ENCODE measurements at places on chromosomes 13 and 19.

- H3K27ac ChIP-seq, result no peak overlapping the region
- no peaks in the 10 kb centered on the region for H3K4me1 ChIP-seq
- H3K27me3 ChIP-seq, result no peaks in the 10 kb centered on the region
Measured at GRCh38 chr13:96238241-96238640, 148.3 kb downstream of the HS6ST3 start.

DNA sequence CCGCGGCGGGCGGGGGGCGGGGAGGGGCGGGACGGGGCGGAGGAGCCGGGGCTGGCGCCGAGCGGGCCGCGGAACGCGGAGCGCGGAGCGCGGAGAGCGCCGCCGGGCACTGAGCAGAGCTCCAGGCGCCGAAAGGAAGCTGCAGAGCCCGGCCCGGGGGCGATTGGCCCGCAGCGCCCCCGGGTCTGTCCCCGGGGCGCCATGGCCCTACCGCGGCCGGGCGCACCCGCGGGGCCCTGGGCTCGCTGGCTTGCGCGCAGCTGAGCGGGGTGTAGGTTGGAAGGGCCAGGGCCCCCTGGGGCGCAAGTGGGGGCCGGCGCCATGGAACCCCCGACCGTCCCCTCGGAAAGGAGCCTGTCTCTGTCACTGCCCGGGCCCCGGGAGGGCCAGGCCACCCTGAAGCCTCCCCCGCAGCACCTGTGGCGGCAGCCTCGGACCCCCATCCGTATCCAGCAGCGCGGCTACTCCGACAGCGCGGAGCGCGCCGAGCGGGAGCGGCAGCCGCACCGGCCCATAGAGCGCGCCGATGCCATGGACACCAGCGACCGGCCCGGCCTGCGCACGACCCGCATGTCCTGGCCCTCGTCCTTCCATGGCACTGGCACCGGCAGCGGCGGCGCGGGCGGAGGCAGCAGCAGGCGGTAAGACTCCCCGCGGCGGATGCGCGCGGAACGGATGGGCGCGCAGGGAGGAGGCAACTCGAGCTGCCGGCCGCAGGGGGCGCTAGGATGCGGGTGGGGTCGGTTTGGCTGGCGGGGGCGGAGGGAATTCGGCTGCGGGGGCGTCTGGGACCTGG is at the start of gene PDE4A:
TSS of gene PDE4A (plus strand) at position 95 of the 796 bp plus-strand sequence. CDS start at position 322, 227 bp downstream.
- H3K27ac ChIP-seq, result no peak within 1 kb of the TSS
- H3K4me1 ChIP-seq, result peaks cover 62% of the 10 kb centered on the region
- peaks cover 79% of the 10 kb centered on the region for H3K27me3 ChIP-seq
- peak within 1 kb of the TSS; percentile 34 for H3K4me3 ChIP-seq
- no peak for DNase-seq
- H3K36me3 ChIP-seq, result no peaks in the 10 kb centered on the region

DNA sequence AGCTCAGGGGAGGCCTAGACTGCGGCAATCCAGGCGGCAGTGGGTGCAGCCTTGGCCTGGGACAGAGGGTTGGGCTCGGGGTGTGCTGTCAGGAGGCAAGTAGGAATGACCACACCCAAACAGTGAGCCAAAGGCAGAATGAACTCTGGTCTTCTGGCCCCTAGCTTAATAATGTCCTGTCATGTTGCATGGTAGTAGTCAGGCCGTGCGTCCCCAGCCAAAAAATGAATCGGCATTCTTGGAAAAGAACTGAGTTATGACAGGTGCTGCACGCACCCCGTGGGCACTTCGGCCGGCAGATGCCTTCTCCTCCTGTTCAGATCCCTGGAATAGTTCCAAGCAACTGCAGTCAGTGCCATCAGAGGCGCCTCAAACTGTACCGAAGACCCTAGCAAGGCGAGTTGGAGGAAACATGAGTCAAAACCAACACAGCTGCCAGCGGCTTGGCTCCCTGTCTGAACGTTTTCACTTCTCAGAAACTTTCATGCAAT is 55.9 kb downstream of the ATP7B start:
- no peak overlapping the region for H3K4me3 ChIP-seq
- no peak overlapping the region for H3K27ac ChIP-seq
- DNase-seq, result no peak
- no peaks in the 10 kb centered on the region for H3K36me3 ChIP-seq
- H3K4me1 ChIP-seq, result no peaks in the 10 kb centered on the region
- no peaks in the 10 kb centered on the region for H3K27me3 ChIP-seq

GRCh38 chr19:44753932-44754749 is 5.6 kb downstream of the BCL3 start:
- peaks cover 54% of the 10 kb centered on the region for H3K36me3 ChIP-seq
- H3K27me3 ChIP-seq, result no peaks in the 10 kb centered on the region
- peak; percentile 98 for DNase-seq

DNA sequence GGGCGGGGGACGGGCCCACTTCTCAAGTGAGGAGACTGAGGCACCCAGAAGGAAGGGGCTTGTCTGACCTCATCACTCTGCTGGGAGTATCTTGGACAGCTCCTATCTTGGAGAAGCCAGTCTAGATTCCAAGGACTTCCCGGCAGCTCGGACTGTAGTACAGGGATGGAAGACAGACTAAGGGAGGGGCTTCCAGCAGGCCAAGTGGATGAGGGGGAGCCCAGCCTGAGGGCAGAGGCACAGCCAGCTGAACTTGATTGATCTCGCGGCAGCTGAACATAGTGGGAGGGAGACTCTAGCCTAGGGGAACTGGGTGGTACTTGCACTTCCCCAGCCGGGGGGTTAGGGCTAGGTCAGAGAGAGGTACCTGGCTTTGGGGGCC is 711 bp downstream of the CILP2 start:
- DNase-seq, result no peak
- peaks cover 65% of the 10 kb centered on the region for H3K27me3 ChIP-seq
- no peak overlapping the region for H3K27ac ChIP-seq
- H3K36me3 ChIP-seq, result no peaks in the 10 kb centered on the region

- H3K27ac ChIP-seq, result no peak overlapping the region
- no peak overlapping the region for H3K4me3 ChIP-seq
- no peaks in the 10 kb centered on the region for H3K4me1 ChIP-seq
- H3K36me3 ChIP-seq, result no peaks in the 10 kb centered on the region
- no peaks in the 10 kb centered on the region for H3K27me3 ChIP-seq
Measured at GRCh38 chr13:73547239-73547638, 488.4 kb downstream of the KLF5 start.

- no peaks in the 10 kb centered on the region for H3K27me3 ChIP-seq
- no peak for DNase-seq
- H3K4me1 ChIP-seq, result no peaks in the 10 kb centered on the region
- no peak overlapping the region for H3K4me3 ChIP-seq
Measured at GRCh38 chr13:35810321-35810720, 320.9 kb downstream of the DCLK1 start.

- DNase-seq, result no peak
- no peaks in the 10 kb centered on the region for H3K36me3 ChIP-seq
- no peak overlapping the region for H3K4me3 ChIP-seq
- no peaks in the 10 kb centered on the region for H3K27me3 ChIP-seq
- H3K27ac ChIP-seq, result no peak overlapping the region
Measured at GRCh38 chr13:30479154-30479882, 13.6 kb upstream of the HMGB1 start.

DNA sequence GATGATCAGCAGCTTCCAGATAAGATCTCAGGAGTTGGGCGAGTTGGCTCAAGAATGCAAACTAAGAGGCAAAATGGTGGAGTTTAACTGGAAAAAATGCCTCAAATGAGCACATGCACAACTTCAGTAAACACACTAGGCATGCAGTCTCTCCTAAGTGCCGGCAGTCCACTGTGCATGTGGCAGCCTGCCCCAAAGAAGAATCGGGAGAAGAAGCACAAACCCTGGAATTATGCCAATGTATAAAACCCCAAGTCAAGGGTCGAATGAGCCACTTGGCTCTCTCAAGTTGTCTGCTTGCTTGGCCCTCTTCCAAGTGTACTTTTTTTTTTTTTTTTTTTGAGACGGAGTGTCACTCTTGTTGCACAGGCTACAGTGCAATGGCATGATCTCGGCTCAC is 53.3 kb upstream of the SLITRK1 start:
- H3K4me1 ChIP-seq, result no peaks in the 10 kb centered on the region
- no peak overlapping the region for H3K27ac ChIP-seq
- no peaks in the 10 kb centered on the region for H3K27me3 ChIP-seq
- no peak overlapping the region for H3K4me3 ChIP-seq

DNA sequence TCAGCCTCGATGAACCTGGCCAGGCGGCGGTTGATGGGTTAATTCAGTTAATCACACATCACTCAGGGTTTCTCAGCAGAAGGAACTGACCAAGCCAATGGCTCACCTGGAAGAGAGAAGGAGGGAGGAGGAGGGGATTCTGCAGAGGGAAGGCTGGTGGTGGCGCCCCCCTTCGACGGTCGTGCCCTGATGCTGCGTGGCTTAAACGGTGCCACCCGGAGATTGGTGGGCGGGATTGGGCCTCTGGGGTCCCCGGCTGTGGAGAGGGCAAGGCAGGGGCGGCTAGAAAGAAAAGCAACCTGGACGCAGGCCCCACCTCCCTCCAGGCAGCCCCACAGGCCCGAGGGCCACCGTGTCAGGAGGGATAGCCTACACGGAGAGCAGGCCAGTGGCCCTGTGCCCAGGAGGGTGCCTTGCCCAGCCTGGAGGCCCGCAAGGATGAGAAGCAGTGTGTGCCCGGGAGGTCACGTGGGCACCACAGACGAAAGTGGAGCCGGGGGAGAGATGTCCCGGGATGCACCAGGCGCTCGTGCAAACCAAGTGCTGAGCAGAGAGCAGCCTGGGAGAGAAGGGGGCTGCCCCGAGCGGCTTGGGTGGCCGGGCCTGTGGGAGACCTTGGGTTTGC is 16.0 kb downstream of the CSNK1G2 start:
- no peak overlapping the region for H3K4me3 ChIP-seq
- H3K4me1 ChIP-seq, result no peaks in the 10 kb centered on the region
- no peak for DNase-seq
- no peaks in the 10 kb centered on the region for H3K27me3 ChIP-seq
- no peak overlapping the region for H3K27ac ChIP-seq

GRCh38 chr19:17997969-17998826 is 9.8 kb upstream of the ARRDC2 start:
- peak overlapping the region; percentile 18 for H3K27ac ChIP-seq
- H3K4me1 ChIP-seq, result peaks cover 29% of the 10 kb centered on the region
- H3K36me3 ChIP-seq, result peaks cover 3% of the 10 kb centered on the region
- no peak for DNase-seq
- no peaks in the 10 kb centered on the region for H3K27me3 ChIP-seq

GRCh38 chr13:34338102-34338501 is 520.2 kb downstream of the RFC3 start:
- no peak overlapping the region for H3K27ac ChIP-seq
- H3K4me1 ChIP-seq, result no peaks in the 10 kb centered on the region
- DNase-seq, result no peak
- no peaks in the 10 kb centered on the region for H3K36me3 ChIP-seq

GRCh38 chr19:45975306-45976070 is 1.8 kb upstream of the NOVA2 start:
- no peaks in the 10 kb centered on the region for H3K36me3 ChIP-seq
- peaks cover 5% of the 10 kb centered on the region for H3K4me1 ChIP-seq
- no peak for DNase-seq
- peaks cover 52% of the 10 kb centered on the region for H3K27me3 ChIP-seq
- no peak overlapping the region for H3K4me3 ChIP-seq

DNA sequence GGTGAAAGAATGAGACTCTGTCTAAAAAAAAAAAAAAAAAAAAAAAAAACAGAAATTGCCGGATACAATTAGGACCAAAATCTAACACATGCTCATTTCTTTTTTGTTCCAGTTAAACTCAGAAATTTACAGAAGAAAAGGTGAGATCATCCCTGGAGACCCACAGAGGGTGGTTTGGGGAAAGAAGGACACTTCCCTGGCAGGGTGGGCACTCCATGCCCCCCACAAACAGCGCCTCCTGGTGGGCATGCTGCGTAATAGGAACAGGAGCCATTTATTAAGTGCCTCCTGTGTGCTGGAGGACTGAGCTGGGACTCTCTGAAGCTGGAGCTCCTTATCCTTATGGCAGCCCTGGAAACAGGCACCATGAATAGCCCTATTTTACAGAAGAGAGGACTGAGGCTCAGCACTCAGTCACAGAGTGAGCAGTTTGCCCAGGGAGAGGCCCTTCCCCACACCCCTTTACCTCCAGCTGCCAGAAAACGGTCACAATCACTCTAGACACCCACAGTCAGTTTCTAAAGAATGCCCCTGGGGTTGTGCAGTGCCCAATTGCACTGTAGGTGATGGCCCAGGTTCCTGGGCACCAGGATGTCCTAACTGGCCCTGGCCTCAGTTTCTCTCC is 10.1 kb downstream of the C19orf38 start:
- no peaks in the 10 kb centered on the region for H3K36me3 ChIP-seq
- peaks cover 2% of the 10 kb centered on the region for H3K4me1 ChIP-seq
- DNase-seq, result no peak
- no peak overlapping the region for H3K27ac ChIP-seq
- no peak overlapping the region for H3K4me3 ChIP-seq

DNA sequence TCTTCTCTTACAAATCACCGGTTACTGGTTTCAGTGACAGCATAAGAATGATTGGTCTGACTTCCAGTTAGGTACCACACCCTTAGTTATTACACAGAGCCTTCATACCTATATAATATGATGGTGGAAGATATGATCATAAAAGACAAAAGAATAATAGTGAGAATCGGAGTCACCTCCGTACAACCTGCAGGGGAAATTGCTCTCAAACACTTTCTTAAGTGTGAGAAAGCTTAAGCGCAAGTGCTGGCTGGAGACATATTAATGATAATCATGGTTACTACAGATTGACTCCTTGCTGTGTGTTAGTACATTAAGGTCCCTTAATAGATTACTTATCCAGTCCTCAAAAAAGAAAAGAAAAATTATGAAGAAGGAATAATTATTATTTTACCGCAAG is 1.8 kb upstream of the LHFPL6 start:
- H3K27me3 ChIP-seq, result no peaks in the 10 kb centered on the region
- H3K27ac ChIP-seq, result no peak overlapping the region
- no peak overlapping the region for H3K4me3 ChIP-seq
- H3K36me3 ChIP-seq, result no peaks in the 10 kb centered on the region
- DNase-seq, result no peak

GRCh38 chr19:56080669-56081401 is 40.3 kb downstream of the ZNF787 start:
- H3K27ac ChIP-seq, result peak overlapping the region; percentile 49
- peaks cover 12% of the 10 kb centered on the region for H3K4me1 ChIP-seq
- H3K4me3 ChIP-seq, result peak overlapping the region; percentile 52
- peak; percentile 87 for DNase-seq
- H3K27me3 ChIP-seq, result no peaks in the 10 kb centered on the region
- H3K36me3 ChIP-seq, result no peaks in the 10 kb centered on the region

- DNase-seq, result peak; percentile 35
- peaks cover 27% of the 10 kb centered on the region for H3K27me3 ChIP-seq
- H3K4me3 ChIP-seq, result no peak overlapping the region
- peaks cover 13% of the 10 kb centered on the region for H3K4me1 ChIP-seq
Measured at GRCh38 chr13:113114511-113115362, 7.9 kb upstream of the F10 start.

DNA sequence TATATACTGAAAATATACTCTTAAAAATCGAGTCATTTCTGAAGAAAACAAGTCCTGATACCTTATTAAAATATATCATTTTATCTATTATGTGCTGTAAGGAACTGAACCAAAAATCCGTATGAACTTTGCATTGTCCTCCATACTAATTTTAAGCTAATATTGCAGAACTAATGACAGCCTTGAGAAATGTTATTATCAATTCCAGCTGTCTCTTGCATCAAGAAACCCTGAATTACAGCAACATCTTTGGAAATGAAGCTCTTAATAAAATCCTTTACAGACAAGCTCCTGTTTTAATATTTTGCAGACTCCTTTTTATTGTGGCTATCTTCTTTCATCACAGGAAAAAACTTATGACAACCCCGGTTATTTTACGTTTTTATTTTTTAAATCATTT is 1335.3 kb downstream of the EFNB2 start:
- no peak overlapping the region for H3K27ac ChIP-seq
- H3K27me3 ChIP-seq, result no peaks in the 10 kb centered on the region
- H3K4me1 ChIP-seq, result no peaks in the 10 kb centered on the region
- no peak for DNase-seq

- no peaks in the 10 kb centered on the region for H3K4me1 ChIP-seq
- H3K27me3 ChIP-seq, result no peaks in the 10 kb centered on the region
- H3K4me3 ChIP-seq, result no peak overlapping the region
- DNase-seq, result no peak
- no peak overlapping the region for H3K27ac ChIP-seq
- peaks cover 20% of the 10 kb centered on the region for H3K36me3 ChIP-seq
Measured at GRCh38 chr13:20489185-20489820, 36.4 kb downstream of the CRYL1 start.

Measured in lower lobe of right lung (tissue), 2 donors.